ENCODE measurements at places on chromosomes 7 and 10.

DNA sequence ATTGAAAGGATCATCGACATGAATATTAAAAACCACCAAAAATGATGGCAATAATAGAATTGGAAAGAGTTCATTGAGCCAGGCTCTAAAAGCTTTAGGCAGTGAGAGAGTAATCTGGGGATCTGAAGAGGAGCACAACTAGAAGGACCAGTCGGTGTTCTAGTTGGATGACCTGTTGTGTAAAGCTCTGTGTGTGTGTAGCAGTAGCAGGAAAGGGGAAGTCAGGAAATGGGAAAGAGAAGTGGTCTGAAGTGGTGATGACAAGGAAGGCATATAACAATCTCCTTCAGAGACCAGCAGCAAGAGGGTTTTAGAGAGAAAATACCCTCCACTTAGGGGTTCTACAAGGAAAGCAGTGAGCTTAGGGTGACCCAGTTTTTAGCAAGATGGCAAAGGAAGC is 539.2 kb downstream of the HTR7 start:
- no peak for DNase-seq

DNA sequence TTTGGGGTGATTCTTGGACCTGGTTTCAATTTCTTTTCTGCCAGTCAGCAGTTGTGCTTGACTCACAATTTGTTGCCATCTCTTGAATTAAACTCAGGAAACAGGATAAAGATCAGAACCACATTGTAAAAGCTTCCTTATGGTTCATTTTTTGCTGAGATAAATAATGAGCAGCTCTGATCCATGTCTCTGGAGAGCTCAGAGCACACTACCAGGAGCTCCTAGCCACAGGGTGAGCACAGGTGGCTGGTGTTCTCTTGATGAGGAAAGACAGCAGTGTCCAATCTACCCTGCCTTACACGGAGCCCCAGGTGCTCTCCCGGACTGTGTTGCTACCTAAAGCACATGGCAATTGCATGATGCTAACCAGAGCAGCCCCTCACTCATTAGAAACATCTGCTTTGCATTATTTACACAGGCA is 17.2 kb upstream of the FAM170B start:
- DNase-seq = no peak

GRCh38 chr10:85446827-85447226 is 919.8 kb downstream of the GRID1 start:
- DNase-seq = no peak

GRCh38 chr7:119903085-119903484 is 369.9 kb upstream of the KCND2 start:
- DNase-seq = no peak

- DNase-seq = no peak
These were observed 130.8 kb downstream of the MDFIC start for GRCh38 chr7:115052706-115053105.

- DNase-seq = no peak
These were observed 420 bp upstream of the KLHL7 start for GRCh38 chr7:23105086-23105643.

GRCh38 chr7:40700653-40701421 is 566.0 kb downstream of the SUGCT start:
- no peak for DNase-seq

- no peak for DNase-seq
These were observed 376.3 kb downstream of the IPMK start for GRCh38 chr10:57891201-57892006.

GRCh38 chr7:70833726-70834125 is 298.2 kb upstream of the GALNT17 start:
- DNase-seq = no peak

DNA sequence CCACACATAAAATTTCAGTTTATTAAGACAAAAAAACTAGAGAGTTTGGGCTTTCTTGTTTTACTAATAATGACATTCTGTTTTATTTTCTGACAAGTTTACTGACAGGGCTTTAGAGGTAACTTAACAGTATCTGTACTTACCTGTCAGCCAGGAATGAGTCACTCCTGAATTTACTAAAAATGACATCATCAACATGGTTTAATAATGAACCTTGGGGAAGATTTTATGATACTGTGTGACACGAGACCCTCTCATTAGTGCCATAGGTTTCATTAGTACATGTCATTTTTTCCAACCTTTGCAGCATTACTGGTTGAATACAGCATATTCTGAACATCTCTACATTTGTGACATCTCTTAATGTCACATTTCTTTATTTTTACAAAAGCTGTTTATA is 131.1 kb downstream of the KCND2 start:
- no peak for DNase-seq

DNA sequence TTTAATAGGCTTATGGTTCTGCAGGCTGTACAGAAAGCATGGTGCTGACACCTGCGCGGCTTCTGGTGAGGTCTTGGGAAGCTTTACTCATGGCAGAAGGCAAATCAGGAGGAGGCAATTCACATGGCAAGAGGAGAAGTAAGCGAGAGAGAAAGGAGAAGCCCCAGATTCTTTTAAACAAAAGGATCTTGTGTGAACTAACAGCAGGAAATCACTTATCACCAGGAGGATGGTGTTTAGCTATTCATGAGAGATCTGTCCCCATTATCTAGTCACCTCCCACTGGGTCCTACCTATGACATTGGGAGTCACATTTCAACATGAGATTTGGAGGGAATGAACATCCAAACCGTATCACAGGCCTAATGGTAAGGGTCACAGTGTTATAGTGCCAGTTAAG is 678.0 kb upstream of the KCND2 start:
- DNase-seq = no peak

DNA sequence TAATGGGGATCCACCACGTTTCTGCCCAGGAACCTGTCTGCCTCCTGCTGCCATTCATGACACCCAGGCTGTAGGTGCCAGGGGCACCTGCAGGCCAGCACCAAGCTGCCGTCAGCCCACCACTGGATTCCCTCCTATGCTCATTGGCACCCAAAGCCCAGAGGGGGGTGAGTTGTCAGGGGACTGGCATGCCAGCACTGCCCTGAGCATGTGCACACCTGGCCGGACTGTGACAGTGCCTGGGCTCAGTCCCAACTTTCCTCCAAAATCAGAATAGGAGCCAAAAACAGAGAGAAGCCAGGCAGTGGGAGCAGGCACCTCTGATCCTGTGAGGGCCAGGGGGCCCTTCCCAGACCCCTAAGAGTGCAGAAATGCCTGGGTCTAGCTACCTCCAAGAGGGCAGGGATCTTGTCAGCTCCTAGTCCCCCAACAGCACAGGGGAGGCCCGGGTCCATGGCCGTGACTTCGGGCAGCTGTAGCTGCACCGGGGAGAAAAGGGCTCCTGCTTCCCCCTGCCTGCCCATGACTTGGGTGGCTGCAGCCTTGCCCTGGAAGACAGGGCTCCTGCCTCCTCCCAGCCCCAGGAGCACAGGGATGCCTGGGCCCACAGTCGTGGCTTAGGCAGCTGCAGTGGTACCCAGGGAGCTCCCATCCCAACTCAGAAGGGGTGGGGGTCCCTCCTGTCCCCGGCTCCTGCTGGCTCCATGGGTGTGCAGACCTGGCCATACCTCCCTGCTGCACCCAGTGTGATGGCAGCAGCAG is 249.8 kb upstream of the DKK1 start:
- no peak for DNase-seq

GRCh38 chr10:15815242-15815885 is 44.9 kb downstream of the MINDY3 start:
- DNase-seq = no peak

DNA sequence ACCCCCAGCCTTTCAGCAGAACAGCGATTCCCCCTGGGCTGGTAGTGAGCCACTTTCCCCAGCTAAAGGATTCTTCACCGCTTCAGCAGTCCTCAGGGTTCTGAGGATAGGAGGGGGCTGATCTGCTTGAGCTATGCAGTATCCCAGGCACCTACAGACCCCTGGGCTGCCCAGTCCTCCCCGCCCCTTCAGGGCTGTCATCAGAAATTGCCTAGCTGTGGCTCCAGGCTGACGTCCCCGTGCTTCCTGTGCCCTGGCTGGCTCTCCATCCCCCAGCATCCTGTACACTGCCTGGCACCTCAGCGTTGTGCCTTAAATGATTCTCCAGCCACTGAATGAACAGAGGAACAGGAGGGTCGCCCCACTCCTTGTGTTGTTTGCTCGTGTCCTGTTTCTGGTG is 38.4 kb upstream of the CDH23 start:
- no peak for DNase-seq

GRCh38 chr7:102866535-102867215 is 46.1 kb upstream of the LRRC17 start:
- DNase-seq = no peak

GRCh38 chr10:70267161-70267933 is 16.5 kb downstream of the NPFFR1 start:
- no peak for DNase-seq

- no peak for DNase-seq
These were observed 20.4 kb downstream of the ZNF365 start for GRCh38 chr10:62394556-62395018.

DNA sequence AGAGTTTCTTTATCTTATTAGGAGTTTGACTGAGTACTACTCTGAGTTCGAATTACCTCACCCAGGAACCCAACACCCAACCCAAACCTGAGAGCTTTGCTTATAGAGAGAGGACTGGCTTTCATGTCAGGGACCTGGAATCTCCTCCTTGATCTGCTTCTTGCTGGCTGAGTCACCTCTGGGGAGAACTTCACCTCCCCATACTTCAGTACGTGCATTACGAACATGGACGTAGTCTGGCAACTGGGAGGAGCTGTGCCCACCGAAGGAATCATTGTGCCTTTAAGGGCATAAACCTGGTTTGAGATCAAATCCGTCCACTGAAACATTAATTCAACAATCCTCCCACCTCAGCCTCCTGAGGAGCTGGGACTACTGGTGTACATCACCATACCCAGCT is 12.2 kb upstream of the PSAP start:
- DNase-seq = no peak

DNA sequence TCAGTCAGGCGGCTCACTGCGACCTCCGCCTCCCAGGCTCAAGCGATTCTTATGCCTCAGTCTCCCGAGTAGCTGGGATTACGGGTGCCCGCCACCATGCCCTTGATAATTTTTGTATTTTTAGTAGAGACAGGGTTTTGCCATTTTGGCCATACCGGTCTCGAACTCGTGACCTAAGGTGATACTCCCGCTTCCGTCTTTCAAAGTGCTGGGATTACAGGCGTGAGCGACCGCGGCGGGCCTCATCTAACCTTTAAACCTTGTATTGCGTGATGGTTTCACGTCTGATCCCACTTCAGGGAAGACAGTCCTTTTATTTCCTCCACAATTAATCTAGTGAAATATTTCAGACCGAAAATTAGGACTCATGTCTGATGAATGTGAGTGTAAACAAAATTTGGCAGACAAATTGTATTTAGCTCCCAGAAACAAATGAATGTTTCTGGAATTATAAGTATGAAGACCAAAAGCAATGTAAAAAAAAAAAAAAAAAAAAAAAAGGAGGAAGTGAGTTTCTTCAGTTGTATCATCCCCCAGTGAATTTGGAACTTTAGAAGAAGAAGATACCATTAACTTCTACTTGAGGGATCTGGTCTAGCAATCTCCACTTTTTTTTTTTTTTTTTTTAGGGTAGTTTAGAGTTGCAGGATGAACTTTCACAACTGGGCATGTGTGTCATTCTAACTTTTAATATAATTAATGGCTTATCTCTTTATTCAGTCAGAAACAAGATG is 1.6 kb downstream of the NUP42 start:
- DNase-seq = no peak

DNA sequence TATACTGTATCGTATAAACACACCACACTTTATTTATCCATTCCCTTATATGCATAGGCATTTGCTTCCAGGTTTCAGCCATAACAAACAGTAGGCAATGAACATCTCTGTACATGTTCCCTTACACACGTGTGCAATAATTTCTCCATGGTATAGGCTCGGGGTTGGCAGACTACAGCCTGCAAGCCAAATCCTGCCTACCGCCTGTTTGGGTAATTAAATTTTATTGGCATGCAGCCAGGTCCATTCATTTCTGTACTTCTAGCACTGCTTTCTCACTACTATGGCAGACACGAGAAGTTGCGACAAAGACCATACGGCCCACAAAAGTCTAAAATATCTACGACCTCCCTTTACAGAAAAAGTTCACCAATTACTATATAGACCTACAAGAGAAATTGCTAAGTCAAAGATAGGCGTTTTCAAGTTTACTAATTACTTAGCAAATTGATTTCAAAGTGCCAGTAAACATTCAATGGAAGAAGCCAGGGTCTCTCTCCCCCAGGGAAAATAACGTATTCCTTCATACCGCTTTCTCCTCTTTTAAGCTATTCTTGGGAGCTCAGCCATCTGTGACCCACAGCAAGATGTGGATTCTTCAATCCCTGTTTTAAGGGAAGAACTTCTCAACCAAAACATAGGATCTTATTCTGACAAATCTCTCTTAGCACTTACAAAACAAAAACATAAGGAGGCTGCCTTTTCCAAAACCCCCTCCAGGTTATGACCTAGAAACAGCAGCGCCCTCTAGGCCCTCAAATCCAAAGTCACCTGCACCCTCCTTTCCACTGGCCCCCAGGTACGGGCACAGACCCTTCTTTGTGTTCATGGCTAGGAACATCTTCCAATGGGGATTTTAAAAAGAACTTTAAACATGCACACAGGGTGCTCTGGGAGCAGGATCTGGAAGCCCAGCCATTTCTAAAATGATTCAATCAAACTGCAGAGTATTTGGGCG is 100.5 kb downstream of the FGFR2 start:
- DNase-seq = no peak

DNA sequence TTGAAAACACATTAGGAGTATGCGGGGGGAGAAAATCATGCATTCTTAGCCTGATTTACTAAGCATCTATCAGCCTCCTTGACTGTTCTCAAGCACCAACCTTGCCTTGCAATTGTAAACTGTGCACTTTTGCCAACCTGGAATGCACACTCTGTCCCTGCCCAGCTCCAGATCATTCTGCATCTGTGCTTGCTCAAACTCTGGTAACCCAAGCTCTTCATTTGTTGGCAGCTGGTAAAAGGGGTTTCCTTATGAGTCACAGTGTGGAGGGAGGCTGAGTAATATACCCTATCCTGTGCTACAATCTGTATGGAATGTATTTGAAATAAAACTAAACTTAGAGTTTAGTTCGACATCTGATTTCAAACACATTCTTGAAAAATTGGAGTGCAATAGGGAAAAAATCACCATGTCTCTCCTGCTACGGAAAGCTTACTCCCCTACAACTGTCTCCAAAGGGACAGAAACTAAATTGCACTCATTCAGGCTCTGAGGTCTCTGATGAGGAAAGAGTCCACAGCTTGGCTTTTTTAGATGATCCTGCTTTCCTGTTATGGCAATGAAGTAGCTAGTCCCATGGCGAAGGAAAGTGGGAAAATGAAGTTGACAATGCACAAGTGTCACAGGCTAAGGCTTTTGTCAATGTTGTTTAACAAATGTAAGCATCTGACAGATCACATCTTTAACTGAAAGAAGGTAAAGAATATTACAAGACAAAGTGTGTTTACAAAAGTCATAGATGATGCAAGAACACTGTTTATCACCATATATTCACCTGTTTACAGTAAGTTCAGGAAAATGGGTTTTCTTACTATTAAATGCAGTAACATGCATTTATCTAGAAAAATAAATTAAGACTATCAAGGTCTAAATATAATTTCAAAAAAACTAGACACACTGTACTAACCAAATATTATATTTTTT is 61.9 kb downstream of the TES start:
- DNase-seq = no peak

DNA sequence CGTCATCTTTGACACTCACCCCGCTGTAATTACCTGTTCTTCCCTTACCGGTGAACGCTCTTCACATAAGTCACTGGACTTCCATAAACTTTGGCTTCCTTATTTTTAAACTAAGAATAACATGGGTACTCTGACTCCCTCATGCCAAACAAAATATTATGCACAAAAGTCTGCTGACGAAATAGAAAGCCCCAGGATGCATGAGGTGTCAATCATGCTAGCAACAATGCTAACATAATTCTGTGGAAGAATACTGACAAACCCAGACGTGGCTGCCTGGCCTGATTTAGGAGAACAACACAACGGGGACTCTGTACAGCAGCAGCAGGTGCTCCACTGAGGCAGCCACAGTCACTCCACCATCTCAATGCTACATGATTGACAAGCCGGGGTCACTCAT is 137.5 kb downstream of the CCDC71L start:
- DNase-seq = no peak

Measured in activated CD4-positive, CD25-positive, alpha-beta regulatory T cell treated with anti-CD3 and anti-CD28 coated beads, Interleukin-2, amount 50 U/mL, for 16 hours (primary cell).